Thyroid gland (tissue), 4 donors: ENCODE measurements at places on chromosomes 16 and 17. TPM values are rescaled to one million over a fixed set of nuclear protein-coding genes. Genes with fewer than 3 reads are reported as not detected.

ZDHHC1 gene
- 63.8 TPM for total RNA-seq

DNA sequence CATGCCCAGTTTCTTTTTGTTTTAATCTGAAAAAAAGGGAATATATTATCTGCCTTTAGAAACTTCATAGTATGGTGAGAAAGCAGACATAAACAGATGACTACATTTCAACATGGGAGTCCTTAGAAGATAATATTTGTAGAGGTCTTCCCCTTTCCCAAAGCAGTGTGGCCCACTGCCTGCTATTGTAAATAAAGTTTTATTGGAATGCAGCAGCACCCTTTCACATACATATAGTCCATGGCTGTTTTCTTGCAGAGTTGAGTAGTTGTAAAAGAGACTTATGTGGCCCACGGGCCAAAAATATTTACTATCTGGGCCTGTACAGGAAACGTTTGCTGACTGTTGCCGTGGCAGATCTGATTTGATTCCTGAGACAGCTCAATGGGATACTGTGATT lies 8.5 kb downstream of the KATNIP start:
- no peak overlapping the region for H3K27ac ChIP-seq
- DNase-seq, result no peak

GRCh38 chr16:74309789-74310781 lies 13.5 kb downstream of the PSMD7 start:
- peaks cover 20% of the 10 kb centered on the region for H3K36me3 ChIP-seq
- no peaks in the 10 kb centered on the region for H3K4me1 ChIP-seq
- peak; percentile 29 for DNase-seq
- no peaks in the 10 kb centered on the region for H3K27me3 ChIP-seq
- H3K27ac ChIP-seq, result no peak overlapping the region

NKIRAS2 gene
- 34.6 TPM for total RNA-seq

TBC1D3G gene
- total RNA-seq, result not detected

VTN gene
- total RNA-seq, result not detected

DNA sequence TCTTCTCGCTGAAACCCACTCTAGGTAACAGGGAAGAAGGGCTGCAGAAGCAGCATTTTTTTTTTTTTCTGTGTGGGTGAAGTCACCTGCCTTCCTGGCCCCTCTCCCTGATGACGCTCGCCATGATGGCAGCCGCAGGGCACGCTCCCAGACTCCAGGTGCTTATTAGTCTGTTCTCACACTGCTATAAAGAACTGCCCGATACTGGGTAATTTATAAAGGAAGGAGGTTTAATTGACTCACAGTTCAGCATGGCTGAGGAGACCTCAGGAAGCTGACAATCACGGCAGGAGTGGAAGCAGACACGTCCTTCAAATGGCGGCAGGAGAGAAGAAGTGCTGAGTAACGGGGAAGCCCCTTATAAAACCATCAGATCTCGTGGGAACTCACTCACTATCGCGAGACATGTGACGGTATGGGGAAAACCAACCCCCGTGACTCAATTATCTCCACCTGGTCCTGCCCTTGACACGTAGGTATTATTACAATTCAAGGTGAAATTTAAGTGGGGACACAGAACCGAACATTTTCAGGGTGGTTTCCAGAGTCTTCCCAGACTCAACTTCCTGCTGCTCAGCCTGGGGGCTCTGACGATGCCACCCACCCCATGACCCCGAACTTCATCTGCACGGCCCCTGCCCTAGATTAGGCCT lies 34.9 kb upstream of the NLRP1 start:
- no peak overlapping the region for H3K27ac ChIP-seq
- H3K4me3 ChIP-seq, result no peak overlapping the region
- no peak for DNase-seq
- H3K27me3 ChIP-seq, result no peaks in the 10 kb centered on the region

DNA sequence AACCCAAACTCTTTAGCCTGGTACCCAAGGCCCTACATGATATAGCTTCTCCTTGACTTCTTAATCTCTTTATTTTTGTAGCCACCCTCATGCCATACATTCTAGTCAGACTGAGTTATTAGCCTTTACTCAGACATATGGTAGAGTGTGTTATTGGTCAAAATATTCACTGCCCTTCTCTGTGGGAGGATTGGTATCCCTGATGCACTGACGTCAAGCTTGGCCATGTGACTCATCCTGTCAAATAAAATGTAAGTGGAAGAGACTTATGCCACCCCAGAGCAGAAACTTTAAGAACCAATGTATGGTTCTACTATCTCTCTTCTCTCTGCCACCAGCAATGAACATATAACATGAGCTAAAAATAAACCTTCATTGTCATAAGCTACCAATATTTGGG lies 12.2 kb upstream of the BEAN1 start:
- H3K36me3 ChIP-seq, result no peaks in the 10 kb centered on the region
- DNase-seq, result no peak
- H3K27ac ChIP-seq, result no peak overlapping the region
- no peaks in the 10 kb centered on the region for H3K27me3 ChIP-seq

- H3K4me1 ChIP-seq, result no peaks in the 10 kb centered on the region
- DNase-seq, result no peak
- no peaks in the 10 kb centered on the region for H3K36me3 ChIP-seq
- H3K27ac ChIP-seq, result no peak overlapping the region
Measured at GRCh38 chr16:54053891-54054820, 232.4 kb downstream of the IRX3 start.

SPNS3 gene
- not detected for total RNA-seq

PROCA1 gene
- total RNA-seq, result 0.46 TPM

DNA sequence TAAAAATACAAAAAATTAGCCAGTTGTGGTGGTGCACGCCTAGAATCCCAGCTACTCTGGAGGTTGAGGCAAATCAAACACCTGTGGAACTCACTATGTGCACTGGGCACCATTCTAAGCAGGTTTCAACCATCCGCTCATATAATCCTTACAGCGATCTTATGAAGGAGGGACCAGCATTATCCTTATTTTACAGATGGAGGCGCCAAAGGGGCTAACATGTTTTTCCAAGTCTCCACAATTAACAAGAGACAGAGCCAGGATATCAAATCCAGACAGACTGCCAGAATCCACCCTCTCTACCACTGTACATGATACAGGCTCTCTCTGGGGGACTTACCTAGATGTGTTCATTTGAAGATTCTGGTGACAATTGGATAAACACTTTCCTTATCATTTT lies 479.0 kb downstream of the XYLT1 start:
- no peak for DNase-seq
- no peak overlapping the region for H3K27ac ChIP-seq
- H3K27me3 ChIP-seq, result no peaks in the 10 kb centered on the region
- H3K4me1 ChIP-seq, result no peaks in the 10 kb centered on the region
- H3K36me3 ChIP-seq, result no peaks in the 10 kb centered on the region

HOXB5 gene
- total RNA-seq, result 1.6 TPM

GRCh38 chr17:40432864-40433528 lies 10.3 kb upstream of the IGFBP4 start:
- H3K36me3 ChIP-seq, result no peaks in the 10 kb centered on the region
- H3K27ac ChIP-seq, result no peak overlapping the region
- DNase-seq, result peak; percentile 20
- H3K4me1 ChIP-seq, result peaks cover 12% of the 10 kb centered on the region
- no peaks in the 10 kb centered on the region for H3K27me3 ChIP-seq
- no peak overlapping the region for H3K4me3 ChIP-seq

DNA sequence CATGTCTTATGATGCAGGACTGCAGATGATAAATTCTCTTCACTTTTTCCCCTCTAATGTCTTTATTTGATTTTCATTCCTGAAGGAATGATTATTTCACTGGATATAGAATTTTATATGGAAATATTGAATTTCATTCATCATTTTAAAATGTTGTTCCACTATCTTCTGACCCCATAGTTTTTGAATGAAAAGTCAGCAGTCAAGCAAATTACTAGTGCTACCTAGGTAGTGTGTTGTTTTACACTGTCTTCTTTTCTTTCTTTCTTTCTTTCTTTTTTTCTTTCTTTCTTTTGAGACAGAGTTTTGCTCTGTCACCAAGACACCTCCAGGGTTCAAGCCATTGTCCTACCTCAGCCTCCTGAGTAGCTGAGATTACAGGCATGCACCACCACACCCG lies 76.9 kb downstream of the WSB1 start:
- H3K4me1 ChIP-seq, result no peaks in the 10 kb centered on the region
- no peak overlapping the region for H3K27ac ChIP-seq
- no peaks in the 10 kb centered on the region for H3K36me3 ChIP-seq
- no peaks in the 10 kb centered on the region for H3K27me3 ChIP-seq
- no peak overlapping the region for H3K4me3 ChIP-seq

DNA sequence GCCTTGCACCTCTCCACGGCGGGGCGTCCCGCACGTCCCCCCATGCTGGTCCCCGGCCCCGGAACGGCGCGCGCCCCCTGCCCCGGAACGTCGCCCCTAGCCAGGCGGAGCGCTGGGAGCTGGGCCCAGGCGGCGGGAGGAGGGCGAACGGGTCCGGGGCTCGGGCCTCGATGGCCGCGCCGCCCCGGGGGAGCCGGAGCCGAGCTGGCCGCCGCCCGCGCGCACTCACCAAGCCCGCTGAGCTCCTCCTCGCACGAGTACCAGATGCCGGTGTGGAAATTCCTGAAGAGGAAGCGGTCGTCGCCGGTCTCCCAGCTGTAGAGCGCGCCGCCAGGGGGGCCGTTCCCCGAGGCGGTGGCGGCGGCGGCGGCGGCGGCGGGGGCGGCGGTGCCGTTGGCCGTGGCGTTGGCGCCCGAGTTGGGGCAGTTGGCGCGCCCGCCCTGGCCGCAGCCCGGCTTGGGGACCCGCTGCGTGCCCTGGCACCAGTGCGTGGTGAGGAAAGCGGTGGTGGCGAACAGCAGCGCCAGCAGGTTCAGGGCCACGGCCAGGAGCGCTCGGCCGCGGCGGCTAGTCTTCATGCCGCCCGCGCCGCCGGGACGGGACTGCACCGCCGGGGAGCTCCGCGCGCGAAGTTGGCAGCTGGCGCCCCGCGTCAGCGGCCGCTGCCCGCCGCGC lies 530 bp downstream of the GSG1L start:
- H3K4me3 ChIP-seq, result no peak overlapping the region
- DNase-seq, result peak; percentile 8
- no peaks in the 10 kb centered on the region for H3K36me3 ChIP-seq
- no peak overlapping the region for H3K27ac ChIP-seq

- no peak overlapping the region for H3K4me3 ChIP-seq
- DNase-seq, result no peak
- H3K27ac ChIP-seq, result no peak overlapping the region
Measured at GRCh38 chr16:52570495-52571091, 23.6 kb upstream of the TOX3 start.

DNA sequence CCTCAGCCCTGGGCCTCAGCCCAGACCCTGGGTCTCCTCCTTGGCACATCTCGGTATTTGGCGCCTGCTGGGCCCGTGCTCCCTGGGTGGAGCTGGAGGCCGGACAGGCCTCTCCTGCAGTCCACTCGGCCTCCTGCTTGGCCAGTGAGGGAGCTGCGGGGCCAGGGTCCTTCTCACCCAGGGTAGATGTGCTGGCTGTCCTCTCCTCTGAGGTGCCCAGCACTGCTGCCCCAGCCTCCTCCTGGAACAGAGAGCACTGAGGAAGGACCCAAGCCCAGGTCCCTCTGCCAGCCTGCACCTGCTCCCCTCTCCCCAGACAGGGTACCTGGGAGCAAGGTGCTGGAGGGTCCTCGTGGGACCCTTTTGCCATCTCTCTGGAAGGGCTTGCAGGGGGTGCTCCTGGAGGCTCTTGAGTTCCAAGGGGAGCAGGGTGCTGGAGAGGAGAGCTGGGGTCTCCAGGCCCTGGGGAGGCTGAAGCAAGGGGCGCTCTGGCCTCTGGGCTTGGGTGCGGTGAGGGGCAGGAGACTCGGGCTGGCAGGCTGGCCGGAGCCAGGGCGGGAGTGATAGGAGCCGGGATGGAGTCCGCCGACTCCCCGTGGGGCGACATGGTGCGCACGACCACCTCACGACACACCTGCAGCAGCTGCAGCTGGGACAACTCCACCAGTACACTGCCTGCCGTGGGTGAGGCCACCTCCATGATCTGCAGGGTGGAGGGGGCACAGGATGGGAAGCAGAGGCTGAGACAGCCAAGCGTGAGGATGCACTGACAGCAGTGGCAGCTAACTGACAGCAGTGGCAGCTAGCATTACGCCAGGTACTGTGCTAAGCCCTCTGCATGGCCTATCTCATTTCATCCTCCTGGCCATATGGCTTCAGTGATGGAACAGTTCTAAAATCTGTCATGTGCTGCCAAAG lies 17.8 kb downstream of the TSPOAP1 start:
- no peak overlapping the region for H3K27ac ChIP-seq
- DNase-seq, result no peak
- no peaks in the 10 kb centered on the region for H3K27me3 ChIP-seq
- H3K4me3 ChIP-seq, result no peak overlapping the region

- H3K27me3 ChIP-seq, result no peaks in the 10 kb centered on the region
- DNase-seq, result peak; percentile 2
Measured at GRCh38 chr16:89132194-89133005, 38.7 kb downstream of the ACSF3 start.

- no peak for DNase-seq
- H3K4me1 ChIP-seq, result no peaks in the 10 kb centered on the region
- H3K36me3 ChIP-seq, result peaks cover 8% of the 10 kb centered on the region
- no peaks in the 10 kb centered on the region for H3K27me3 ChIP-seq
- H3K4me3 ChIP-seq, result no peak overlapping the region
Measured at GRCh38 chr17:31339906-31340661, 18.7 kb upstream of the EVI2A start.

DNA sequence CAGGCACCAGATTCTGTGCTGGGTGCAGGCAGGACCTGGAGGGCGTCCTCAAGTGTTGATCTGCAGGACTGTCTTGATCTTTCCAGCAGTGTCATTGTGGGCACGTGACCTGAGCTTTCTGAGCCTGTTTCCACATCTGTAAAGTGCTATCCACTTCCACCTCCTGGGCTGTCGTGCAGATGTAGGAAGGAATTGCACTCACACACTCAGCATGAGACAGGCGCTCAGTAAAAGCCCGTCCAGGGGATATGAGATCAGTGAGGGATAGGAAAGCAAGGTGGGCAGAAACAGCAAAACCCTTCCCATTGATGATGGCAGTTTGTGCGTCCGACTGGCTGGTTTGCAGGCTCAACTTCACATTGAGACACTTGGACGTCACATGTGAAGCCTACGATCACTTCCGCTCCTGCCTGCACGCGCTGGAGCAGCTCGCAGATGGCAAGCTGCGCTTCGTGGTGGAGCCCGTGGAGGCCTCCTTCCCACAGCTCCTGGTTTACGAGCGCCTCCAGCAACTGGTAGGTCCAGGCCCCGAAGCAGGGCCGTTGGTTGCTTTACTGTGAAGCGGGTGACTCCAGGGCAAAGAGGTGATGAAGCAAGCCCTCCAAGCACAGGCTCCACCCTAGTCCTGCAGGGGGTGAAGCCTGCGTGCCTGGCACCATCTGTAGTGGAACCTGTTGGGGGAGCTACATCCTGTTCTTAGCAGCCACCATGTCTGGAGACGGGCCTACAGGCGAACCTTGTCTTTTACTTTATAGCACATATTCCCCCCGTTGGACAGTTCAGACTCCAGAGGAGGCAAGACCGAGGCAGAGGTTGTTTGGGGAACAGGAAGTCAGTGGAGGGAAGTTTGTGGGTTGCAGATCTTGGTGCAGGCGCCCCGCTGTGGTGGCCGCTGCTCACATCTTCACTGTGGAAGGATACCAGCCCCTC lies 23.0 kb downstream of the METTL22 start:
- no peaks in the 10 kb centered on the region for H3K4me1 ChIP-seq
- peaks cover 73% of the 10 kb centered on the region for H3K36me3 ChIP-seq
- no peak for DNase-seq
- H3K27me3 ChIP-seq, result no peaks in the 10 kb centered on the region
- H3K27ac ChIP-seq, result no peak overlapping the region
